ENCODE measurements at places on chromosomes 7 and 10.

- DNase-seq, result no peak
Observed at GRCh38 chr10:43809211-43809930, 160.7 kb upstream of the ZNF32 start.

DNA sequence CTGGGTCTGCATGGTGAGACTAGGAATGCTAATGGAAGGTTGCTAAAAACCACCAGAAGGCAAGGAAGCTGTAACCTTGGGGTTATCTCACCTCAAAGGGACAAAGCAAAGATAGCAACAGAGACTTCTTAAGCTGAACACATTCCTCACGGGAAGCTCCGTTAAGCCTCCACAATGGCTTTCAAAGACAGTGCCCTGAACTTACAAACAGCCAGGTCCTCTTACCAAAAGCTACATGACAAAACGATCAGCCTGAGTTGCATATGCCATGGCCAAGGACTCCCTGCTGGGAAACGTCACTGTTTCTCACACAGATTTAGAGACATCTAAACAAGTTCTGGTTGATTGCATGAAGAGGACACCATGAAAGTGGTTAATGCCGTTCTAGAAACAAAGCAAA lies 52.7 kb downstream of the HTR5A start:
- DNase-seq, result no peak

DNA sequence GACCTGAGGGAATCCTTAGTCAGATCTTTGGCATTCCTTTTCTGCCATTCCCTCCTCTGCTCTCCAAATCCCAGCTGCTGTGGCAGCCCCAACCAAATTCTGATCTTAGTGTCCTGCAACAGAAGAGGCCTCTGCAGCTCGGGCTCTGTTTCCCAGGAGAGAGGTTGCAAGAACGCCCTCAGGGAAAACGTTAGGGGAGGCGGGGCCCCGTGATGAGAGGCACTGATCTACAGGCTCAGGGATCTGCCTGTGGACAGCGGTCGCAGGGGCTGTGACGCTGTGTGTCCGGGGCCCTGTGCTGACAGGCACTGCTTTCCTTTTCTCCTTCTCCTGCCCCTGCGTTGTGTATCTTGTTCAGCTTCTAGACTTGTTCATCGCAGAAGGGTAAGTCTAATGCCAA lies 57.3 kb upstream of the DPYSL4 start:
- DNase-seq, result no peak

GRCh38 chr10:75743291-75743778 lies 311.9 kb downstream of the LRMDA start:
- no peak for DNase-seq

- no peak for DNase-seq
Observed at GRCh38 chr10:43206391-43207235, 60.3 kb downstream of the RASGEF1A start.

DNA sequence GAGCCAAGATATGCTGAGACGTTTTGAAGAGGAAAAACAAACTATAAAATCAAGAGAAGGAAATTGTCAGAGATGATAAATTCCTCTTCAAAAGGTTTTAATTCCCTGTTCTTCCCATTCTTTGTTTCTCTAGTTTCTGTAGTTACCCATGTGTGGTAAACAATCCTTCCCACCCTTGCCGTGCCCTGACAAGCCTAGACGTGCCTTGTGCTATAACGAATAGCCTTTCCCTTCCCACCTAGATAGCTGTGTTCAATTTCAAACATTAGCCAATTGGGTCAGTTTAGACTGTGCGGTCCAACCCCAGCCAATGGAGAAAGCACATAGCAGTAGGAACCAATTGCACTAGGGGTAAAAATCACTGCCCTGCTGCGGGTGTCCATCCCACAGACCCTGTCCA lies 138.1 kb downstream of the RALA start:
- DNase-seq, result no peak

- no peak for DNase-seq
Observed at GRCh38 chr7:2782565-2782964, 61.5 kb downstream of the GNA12 start.

GRCh38 chr7:132495936-132496335 lies 80.3 kb downstream of the PLXNA4 start:
- no peak for DNase-seq

GRCh38 chr7:80902019-80902418 lies 16.8 kb downstream of the SEMA3C start:
- no peak for DNase-seq

GRCh38 chr7:36387435-36388231 lies 2.0 kb upstream of the ANLN start:
- DNase-seq, result no peak

DNA sequence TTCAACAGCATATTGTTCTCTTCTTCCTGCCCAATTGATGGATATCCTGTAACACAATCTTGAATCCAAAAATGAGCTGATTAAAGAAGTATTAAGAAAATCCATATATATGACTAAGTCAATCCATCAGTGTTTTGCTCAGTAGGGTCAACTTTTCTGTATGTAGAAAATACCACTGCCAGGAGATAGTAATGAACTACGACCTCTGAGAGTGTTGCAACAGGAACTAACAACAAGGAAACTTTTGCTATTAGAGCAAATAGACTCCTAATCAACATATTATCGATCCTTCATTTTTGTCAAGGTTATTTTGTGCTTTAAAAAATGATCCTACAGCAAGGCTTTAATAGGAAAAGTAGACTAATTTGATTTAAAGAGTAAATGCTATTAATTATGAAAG lies 405.3 kb upstream of the ETV1 start:
- DNase-seq, result no peak
